ENCODE measurements at places on chromosomes 2 and 18.

- no peak overlapping the region for H3K27ac ChIP-seq
- DNase-seq, result no peak
- no peaks in the 10 kb centered on the region for H3K27me3 ChIP-seq
- H3K4me3 ChIP-seq, result no peak overlapping the region
Observed at GRCh38 chr18:49853436-49853835, 40.1 kb upstream of the ACAA2 start.

DNA sequence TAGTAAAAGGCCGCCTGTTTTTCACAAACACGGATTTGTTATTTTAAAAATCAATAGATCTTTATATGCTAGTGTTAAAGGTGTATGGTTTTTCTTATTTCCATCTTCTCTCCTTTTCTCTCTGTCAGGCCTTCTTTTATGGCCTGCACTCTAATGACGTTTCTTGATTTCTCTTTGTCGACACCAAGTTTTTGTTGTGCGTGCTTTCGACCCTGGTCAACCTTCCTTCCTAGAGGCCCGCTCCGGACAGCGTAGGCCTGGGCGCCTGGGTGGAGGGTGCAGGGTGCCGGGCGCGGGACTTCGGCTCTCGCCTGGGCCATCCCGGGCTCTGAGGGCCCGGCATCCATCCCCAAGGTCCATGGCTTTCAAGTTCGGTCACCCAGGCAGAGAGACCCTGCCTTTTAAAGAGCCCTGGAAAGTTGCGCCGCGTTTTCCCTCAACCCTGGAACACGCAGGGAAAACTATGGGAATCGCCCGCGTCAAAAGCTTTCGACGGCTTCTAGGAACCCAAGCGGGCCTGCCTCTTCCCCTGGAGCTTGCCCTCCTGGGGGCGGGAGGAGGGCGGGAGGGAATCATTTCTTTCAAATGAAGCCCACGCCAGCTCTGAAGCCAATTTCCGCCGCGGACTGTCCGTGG, 4.1 kb upstream of the SATB2 start:
- H3K36me3 ChIP-seq, result no peaks in the 10 kb centered on the region
- no peak for DNase-seq
- peaks cover 7% of the 10 kb centered on the region for H3K4me1 ChIP-seq
- no peak overlapping the region for H3K27ac ChIP-seq
- peaks cover 29% of the 10 kb centered on the region for H3K27me3 ChIP-seq
- H3K4me3 ChIP-seq, result no peak overlapping the region

- H3K4me1 ChIP-seq, result no peaks in the 10 kb centered on the region
- H3K27me3 ChIP-seq, result no peaks in the 10 kb centered on the region
- H3K27ac ChIP-seq, result no peak overlapping the region
- no peak overlapping the region for H3K4me3 ChIP-seq
- H3K36me3 ChIP-seq, result no peaks in the 10 kb centered on the region
Observed at GRCh38 chr2:35741556-35741955, 614.0 kb upstream of the CRIM1 start.

- no peak overlapping the region for H3K4me3 ChIP-seq
- no peaks in the 10 kb centered on the region for H3K27me3 ChIP-seq
- no peak for DNase-seq
- H3K36me3 ChIP-seq, result no peaks in the 10 kb centered on the region
- no peak overlapping the region for H3K27ac ChIP-seq
Observed at GRCh38 chr2:29281916-29282247, 166.7 kb downstream of the CLIP4 start.

- no peaks in the 10 kb centered on the region for H3K36me3 ChIP-seq
- no peak for DNase-seq
- no peak overlapping the region for H3K27ac ChIP-seq
- no peak overlapping the region for H3K4me3 ChIP-seq
- H3K27me3 ChIP-seq, result no peaks in the 10 kb centered on the region
- no peaks in the 10 kb centered on the region for H3K4me1 ChIP-seq
Observed at GRCh38 chr2:102662833-102663232, 43.5 kb downstream of the SLC9A2 start.

Measured in A673 (cell line).